GM12865 (cell line): ENCODE measurements at places on chromosomes 16 and 17.

GRCh38 chr17:60493847-60494321 is 32.2 kb downstream of the APPBP2 start:
- no peak for DNase-seq

- DNase-seq = no peak
Observed at GRCh38 chr17:48241770-48242497, 134.4 kb downstream of the SNX11 start.

GRCh38 chr16:16881814-16882213 is 502.9 kb downstream of the NPIPA7 start:
- DNase-seq = no peak

DNA sequence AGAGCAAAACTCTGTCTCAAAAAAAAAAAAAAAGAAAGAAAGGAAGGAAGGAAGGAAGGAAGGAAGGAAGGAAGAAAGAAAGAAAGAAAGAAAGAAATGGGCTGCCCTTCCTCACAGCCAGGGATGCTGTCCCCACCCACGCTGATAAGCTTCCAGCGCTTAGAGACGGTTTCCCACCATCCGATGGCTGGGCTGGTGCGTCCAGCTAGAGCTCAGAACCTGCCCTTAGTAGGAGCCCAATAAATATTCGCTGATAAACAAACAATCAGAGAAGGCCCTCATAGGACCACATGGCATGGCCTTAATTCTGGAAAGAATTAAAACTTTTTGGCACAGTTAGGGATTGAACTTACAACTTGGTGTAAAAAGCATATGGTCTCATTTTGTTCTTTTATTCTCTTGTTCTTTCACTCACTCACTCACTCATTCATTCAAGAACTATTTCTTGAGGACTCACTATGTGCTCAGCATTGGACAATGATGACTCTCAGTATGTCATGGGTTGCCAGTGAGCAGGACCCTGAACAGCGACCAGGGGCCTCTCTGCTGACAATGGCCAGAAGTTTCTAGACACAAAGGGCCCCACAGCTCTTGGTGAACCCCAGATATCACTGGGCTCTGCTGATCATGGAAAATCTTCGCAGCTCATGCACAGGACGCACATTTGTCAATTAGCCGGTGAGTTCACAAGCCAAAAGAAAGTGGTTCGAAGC is 32.5 kb upstream of the TNRC6C start:
- DNase-seq = no peak

GRCh38 chr16:31899505-31899904 is 25.9 kb downstream of the ZNF267 start:
- no peak for DNase-seq

DNA sequence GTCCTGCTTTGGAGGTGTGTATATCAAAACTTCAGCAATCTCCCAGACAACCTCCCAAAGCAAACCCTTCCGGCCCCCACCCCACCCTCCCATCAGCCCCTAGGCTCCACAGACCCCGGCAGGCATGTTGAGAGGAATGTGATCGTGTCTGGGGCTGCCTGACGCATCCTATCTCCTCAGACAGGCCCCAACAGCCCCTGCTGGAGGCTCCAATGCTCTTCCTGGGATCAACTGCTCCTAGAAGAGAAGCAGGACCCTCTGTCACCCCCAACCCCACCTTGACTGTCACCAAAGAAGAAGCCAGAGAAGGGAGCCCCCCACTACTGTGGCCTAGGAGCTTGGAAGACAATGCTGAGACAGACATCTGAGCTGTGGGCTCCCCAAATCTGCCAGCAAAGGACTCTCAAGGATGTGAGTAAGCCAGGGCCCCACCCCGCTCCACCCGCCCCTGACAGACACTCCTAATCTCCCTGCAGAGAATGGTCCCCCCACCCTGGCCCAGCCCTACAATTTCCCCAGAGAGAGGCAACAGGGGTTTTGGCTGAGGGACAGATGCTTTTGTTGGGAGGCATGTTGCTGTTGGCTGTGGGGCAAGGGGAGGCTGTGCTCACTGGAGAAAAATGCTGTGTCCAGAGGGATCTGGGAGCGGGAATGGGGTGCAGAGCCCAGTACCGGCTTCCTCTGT is 1.6 kb upstream of the KRT14 start:
- DNase-seq = no peak

DNA sequence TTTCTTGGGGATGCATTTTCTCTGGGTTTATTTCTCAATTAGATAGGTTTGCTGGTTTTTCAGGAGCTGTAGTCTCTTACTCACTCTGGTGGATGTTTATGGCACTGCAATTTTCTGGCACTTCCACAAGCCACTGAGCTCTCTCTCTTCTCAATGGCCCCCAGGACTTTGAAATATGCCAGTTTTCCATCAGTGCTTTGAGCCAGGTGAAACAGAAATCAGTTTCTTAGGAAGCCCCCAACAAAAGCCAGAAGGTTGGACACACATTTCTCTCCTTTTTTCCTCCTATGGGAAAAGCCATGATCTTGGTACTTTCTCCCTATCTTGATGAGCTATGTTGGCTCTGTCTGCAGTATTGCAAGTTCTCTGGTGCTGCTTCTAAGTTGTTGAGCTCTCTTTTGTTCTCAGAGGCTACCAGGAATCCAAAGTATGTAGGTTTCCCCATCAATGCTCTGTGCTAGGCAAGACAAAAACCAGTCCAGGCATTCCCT is 90.7 kb upstream of the SMIM36 start:
- DNase-seq = peak; percentile 69

- no peak for DNase-seq
Observed at GRCh38 chr16:85234310-85235204, 122.3 kb upstream of the CIBAR2 start.

DNA sequence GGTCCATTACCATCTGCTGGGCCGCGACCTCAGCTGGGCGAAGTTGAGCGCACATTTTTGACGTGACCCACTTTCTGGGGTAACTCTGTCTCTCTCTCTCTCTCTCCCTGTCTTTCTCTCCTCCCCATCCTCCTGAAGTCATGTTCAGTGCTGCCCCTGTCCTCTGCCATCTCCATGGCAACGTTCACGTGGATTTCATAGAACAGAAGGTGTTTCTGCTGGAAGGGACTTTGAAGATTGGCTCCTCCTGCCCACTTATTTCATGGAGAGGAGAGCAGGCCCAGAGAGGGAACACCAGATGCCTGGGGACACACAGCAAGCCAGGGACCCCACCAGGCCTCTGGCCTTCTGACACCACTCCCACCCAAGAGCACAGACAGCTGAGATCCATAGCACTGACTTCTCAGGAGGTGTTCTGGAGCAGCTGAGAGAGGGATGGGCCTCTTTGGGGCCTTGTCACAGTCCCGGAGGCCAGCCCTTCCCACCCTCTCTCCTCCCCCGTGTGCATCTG is 4.2 kb upstream of the CCNF start:
- DNase-seq = no peak

GRCh38 chr17:82440469-82440981 is 10.0 kb downstream of the CYBC1 start:
- DNase-seq = no peak

DNA sequence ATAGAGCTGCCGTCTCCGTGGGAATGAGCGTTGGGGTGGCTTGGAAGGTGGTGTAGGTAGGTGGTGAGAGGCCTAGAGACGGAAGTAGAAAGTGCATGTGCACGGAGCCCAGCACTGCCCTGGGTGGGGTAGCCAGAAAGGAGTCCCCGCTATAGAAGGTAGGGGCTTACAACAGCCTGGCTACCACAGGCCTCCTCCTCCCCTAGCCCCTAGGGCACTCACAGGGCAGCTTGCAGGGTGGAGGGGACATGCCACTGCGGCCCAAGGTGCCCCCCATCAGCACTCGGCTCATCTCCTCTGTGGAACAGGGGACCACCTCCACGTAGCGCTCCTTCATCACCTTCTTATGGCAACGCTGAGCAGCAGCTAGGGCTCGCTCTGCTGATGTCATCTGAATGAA is 5.0 kb downstream of the ESRP2 start:
- DNase-seq = no peak

DNA sequence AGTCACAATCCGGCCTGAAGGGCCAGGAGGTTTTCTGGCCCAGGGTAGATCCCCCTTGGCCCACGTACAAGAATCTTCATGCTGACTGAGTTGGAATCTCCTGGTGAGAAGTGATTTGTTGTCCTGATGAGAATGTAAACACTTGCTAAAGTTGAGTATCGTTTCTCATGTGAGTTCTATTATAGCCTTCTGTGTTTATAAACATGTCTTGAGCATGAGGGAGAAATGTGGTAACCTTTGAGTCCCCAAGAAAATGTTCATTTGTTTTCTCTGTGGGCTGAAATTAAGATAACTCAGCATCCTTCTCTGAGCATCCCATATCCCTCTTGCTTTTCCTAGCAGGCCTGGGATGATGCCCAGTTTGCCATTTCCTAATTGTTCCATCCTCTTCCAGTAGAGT is 204.8 kb downstream of the FTO start:
- DNase-seq = no peak

- DNase-seq = peak; percentile 46
Observed at GRCh38 chr16:58127033-58127556, 2.1 kb downstream of the CFAP20 start.

DNA sequence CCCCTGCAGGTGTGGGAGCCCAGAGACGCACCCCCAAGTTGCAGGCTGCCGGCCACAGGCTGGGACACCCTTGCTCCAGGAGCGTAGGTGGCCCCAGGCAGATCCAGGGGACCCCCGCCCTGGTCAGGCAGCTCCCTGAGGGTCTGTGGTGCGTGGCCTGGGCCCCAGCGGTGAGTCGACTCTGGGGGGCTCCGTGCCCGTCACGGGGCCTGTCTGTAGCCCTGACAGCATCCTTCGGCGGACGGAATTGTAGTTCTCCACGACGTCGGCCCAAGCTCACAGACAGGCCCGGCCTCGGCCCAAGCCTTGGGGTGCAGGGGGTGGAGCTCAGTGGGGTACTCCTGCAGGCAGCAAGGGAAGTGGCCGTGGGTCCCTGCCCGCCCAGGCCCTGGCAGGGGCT is 82.9 kb downstream of the LMF1 start:
- DNase-seq = no peak

DNA sequence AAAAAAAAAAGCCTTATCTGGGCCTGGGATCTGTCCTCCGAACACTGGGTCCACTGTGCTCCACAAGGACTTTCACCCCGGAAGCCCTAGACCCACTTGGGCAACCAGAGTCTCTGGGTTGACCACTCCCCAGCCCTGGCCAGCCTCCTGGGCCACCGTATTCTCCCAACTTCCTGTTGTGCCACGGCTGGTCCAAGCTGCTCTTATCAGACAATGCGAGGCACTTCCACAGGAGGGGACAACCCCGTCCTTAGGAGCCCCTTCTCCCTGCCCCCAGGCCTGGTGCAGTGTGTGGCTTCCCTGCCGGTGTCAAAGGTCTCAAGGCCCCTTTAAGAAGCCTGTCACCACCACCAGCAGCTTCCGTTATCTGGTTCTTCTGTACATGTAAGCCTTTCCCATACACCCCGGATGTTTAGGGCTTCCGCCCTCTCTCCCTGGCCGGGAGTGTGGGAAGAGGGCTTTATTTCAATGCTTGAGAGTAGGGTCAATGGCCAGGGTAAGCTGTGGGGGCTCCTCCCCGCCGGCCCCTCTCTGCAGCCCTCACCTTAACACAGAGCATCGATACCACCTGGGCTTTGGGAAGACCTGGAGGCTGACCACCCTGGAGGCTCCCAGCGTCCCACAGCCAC is 313.0 kb downstream of the SEC14L1 start:
- DNase-seq = peak; percentile 88

- DNase-seq = no peak
Observed at GRCh38 chr17:73343739-73344454, 32.1 kb upstream of the CDC42EP4 start.

DNA sequence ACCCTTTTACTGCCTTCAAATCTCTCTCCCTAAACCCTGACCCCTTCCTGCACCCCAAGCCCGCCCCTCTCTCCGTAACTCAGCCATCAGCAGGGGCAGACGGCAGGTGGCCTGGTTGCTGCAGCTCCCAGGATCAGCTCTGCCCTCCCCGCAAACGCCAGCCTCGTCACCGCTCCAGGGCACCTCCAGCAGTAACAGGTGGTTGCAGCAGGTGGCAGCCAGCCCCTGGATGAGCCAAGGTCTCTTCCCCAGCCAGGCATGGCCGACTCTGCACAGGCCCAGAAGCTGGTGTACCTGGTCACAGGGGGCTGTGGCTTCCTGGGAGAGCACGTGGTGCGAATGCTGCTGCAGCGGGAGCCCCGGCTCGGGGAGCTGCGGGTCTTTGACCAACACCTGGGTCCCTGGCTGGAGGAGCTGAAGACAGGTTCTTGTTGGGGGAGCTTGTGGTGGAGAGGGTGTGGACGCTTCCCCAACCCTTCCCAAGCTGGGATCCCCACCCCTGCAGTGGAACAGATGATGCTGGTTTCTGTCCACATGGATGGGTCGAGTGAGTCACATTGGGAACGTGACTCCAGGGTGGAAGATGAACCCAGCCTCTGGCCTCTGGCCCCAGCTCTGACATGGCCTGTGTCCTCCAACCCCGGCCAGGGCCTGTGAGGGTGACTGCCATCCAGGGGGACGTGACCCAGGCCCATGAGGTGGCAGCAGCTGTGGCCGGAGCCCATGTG is 558 bp downstream of the HSD3B7 start:
- DNase-seq = no peak

DNA sequence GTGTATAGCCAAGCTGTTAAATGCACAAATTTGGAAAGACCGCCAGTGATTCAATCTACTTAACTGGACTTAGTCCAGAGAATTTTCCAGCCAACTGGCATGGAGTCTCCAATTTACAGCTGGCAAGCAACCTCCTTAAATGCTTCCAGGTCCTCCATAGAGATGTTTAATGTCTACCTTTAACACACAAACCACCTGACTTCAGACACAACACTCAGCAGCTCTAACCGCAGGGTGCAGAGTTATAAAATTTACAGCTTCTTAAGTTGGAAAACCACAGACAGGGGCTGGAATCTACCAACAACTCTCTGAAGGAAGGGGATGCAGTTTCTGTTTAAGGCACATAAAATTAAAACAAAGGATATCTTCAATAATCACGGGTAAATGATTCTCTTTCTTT is 106.9 kb downstream of the SYCE1L start:
- no peak for DNase-seq

GRCh38 chr17:81964081-81964849 is 3.3 kb upstream of the NOTUM start:
- no peak for DNase-seq

- no peak for DNase-seq
Observed at GRCh38 chr16:1978476-1979120, 2.7 kb downstream of the NOXO1 start.
